CD4-positive, alpha-beta T cell (primary cell): ENCODE measurements at places on chromosomes 13 and 19.

- DNase-seq, result no peak
Observed at GRCh38 chr19:33627962-33628839, 6.4 kb downstream of the CHST8 start.

DNA sequence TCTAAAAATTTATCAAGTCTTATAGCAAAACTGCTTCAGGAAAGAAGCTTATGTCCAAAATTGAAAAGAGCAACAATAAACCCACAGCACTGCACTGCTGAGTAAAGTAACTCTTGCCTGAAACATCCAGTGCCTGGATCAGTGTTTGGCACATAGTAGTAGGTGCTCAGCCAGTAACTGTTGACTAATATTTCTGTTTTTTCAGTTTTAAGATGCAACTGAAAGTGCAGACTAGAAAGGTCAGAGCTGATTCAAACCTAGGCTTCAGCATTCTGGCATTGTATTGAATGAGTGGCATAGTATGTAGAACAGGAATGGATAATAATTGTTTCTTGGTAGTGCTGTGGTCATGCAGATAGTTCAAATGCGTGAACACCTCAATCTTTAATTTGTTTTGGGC is 67.6 kb downstream of the UBL3 start:
- DNase-seq, result no peak

- DNase-seq, result no peak
Observed at GRCh38 chr13:113740286-113740556, 18.8 kb upstream of the TMEM255B start.

DNA sequence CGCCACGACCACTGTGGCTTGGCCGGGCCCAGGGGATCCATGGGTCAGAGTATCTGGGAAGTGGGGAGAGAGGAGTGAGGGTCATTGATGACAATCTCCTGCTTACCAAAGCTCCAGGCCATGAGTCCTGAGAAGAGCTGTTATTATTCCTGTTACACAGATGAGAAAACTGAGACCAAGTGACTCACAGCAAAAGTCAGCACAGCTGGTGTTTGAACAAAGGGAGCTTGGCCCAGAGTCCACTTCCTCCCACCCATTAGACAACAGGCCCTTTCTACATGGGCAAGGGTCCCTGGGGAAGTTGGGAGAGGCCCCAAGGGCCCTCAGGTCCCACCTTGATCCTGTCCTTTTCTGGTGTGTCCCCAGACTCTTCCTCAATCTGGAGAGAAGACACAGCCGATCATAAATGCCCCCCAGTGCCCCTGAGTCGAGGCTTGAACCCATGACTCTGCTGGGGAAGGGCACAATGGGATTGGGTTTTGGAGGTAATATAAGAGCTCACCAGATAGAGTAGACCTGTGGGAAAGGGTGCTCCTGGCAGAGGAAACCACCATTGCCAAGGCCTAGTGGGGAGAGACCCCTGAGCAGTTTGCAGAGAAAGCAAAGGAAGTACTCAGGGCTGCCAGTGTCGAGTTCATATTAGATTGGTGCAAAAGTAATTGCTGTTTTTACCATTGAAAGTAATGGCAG is 6.8 kb downstream of the FUT6 start:
- DNase-seq, result no peak

DNA sequence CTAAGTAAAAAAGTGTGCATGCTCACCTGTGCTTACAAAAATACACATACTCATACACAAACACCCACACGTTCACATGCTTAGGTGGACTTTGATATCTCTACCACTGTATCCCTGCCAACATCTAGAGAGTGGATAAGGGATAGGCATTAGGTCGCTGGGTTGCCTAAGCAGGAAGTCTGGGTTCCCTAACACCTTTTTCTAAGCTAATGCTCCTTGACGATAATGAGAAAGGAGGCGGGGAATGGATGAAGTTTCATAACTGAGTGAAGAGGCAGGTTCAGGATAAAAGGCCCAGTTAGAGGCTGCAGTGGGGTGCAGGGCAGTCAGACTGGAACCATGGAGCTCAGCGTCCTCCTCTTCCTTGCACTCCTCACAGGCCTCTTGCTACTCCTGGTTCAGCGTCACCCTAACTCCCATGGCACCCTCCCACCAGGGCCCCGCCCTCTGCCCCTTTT is 41.9 kb upstream of the CYP2A7 start:
- no peak for DNase-seq

- no peak for DNase-seq
Observed at GRCh38 chr13:25042151-25042865, 53.6 kb upstream of the PABPC3 start.

- no peak for DNase-seq
Observed at GRCh38 chr13:110539894-110540293, 21.6 kb downstream of the RAB20 start.

- no peak for DNase-seq
Observed at GRCh38 chr13:69069554-69070133, 1038.0 kb upstream of the ATXN8OS start.

GRCh38 chr19:45276284-45276687 is 25.2 kb downstream of the MARK4 start:
- no peak for DNase-seq

- DNase-seq, result no peak
Observed at GRCh38 chr19:51002542-51003311, 1.3 kb upstream of the KLK8 start.

GRCh38 chr19:4567584-4568071 is 8.1 kb upstream of the SEMA6B start:
- DNase-seq, result peak; percentile 50

DNA sequence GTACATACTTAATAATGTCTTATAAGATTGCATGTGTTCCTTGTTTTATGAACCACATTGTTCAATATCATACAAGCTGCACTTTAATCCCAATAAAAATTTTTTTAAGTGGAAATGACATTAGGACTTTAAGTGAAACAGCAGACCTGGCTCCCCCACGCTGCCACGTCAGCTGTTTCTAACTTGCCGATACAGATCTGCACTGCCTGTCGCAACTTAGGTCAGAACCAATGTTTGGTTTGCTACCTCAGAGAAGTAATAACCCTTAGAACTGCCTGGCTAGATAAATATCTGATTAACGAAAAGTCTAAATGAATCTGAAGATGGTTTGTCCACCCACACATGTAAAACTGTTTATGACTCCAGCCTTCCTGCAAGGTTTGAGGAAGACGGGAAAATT is 327.5 kb upstream of the DACH1 start:
- DNase-seq, result no peak

- no peak for DNase-seq
Observed at GRCh38 chr13:20713014-20713376, 9.5 kb downstream of the IL17D start.

- DNase-seq, result no peak
Observed at GRCh38 chr19:11268783-11269267, 6.5 kb upstream of the DOCK6 start.

DNA sequence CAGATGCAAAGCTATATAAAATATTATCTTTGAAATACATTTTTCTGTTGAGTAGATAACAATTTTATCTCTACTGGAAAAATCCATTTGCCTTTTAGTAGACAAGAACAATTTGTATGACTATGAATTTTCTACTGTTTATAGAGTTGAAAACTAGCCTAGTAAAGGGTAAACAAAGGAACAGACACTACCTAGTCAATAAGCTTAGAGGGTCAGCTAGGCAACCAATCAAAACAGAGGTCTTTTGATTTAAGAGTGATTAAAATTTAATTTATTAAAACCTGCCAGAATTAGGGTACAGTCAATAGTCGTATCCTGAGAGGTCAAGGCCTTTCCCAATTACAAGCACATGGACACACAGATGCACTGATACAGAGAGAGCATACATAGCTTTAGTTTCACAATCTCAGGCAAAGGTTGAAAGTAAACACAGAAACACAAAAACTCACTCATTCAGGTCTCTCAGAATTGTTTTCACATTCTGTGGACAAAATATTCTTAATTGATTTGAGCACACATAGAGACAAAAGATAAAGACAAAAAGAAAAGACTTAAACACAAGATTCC is 24.5 kb upstream of the GPC6 start:
- no peak for DNase-seq

DNA sequence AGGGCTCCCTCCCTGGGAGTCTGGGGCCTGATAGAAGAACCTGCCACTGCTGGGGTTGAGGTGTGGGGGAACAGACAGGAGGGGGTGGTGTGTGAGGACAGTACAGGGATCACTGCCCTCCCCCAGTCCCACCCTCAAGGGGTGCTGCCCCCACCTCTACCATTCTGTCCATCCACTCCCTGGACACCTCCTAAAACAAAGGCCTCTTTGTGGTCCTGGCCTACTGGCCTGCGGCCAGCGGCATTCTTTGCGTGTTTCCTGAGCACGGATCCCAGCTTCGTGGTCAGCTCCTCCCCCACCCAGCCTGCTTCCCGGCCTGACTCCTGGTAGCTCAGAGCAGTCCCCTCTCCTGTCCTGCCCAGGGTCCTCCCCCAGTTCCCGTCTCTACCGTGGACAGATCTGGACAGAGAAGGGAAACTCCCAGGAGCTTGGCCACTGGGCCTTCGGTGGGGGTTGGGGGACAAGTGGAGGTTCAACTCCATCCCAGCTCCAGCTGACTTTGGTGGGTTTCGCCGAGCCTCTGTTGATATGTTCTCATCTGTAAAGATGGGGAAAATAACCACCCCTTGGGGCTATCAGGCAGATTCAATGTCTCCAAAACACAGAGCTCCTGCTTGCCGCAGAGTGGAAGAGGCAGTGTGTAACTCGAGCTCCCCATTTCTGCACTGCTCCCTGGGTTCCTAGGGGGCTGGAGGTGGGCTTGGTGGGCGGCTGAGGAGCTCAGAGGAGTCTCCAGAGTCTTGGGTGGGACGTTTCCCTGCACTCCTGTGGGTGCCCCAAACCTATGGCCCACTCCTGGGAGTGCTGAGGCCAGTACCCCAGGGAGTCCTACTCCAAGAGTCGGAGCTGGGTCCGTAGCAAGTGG is 48.7 kb downstream of the LYL1 start:
- DNase-seq, result no peak

- no peak for DNase-seq
Observed at GRCh38 chr13:37995092-37995491, 125.5 kb upstream of the TRPC4 start.

DNA sequence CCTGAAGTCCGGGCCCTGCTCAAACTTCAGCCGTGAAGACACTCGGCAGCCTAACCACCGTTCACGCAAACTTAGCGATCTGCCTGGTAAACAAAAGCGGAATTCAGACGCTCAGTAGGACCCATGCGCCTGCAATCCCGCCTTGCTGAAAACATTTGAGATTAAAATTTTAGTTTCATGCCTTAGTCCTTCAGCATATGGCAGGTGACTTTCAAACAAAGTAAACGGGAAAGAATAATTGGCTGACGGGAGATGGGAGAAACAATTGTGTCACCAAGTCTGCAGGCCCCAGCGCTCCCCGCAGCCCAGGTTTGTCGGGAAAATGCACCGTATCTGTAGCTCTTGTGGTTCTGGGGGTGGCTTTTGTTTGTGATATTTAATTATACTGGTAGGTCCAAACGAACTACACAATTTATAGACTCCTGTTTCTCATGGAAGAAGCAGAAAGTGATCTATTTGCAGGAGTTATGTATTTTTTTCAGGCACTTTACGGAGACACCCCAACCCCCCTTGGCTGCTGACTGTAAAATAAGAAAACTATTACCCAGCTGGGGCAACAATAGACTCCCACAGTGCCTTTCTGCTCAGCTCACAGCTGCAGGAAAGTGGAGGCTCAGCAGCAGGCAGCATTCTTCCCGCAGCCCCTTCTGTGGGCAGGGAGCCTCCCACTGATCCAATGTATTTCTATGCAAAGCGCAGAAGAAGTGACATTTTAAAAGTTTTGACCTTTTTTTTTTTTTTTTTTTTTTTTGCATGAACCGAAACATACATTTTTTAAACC is 94.8 kb downstream of the SOX1 start:
- DNase-seq, result no peak

DNA sequence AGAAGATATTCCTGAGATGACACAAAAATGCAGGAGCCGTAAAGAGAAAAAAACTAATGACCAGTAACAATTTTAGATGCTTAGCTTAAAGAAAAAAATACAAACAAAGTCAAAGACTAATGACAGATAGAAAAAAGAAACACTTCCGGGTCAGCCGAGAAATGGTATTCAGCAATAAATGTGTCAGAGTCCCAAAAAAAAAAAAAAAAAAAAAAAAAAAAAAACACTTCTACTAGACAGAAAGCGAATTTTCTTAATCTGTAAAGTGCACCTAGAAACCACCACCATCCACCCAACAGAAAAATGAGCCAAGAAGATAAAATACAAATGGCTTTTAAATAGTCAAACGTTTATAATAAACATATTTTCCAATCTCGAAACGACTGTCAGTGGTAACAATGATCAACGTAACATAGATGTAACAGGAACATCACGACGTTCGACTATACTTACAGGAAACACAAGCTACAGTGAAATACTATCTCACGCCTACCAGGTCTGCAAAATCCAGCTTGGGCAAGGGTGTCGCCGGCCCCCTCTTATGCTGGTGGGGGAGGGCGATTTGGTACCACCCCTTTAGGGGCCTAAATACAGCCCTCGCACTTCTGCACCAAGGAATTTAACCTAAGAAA is 10.6 kb downstream of the ABHD17A start:
- DNase-seq, result no peak

DNA sequence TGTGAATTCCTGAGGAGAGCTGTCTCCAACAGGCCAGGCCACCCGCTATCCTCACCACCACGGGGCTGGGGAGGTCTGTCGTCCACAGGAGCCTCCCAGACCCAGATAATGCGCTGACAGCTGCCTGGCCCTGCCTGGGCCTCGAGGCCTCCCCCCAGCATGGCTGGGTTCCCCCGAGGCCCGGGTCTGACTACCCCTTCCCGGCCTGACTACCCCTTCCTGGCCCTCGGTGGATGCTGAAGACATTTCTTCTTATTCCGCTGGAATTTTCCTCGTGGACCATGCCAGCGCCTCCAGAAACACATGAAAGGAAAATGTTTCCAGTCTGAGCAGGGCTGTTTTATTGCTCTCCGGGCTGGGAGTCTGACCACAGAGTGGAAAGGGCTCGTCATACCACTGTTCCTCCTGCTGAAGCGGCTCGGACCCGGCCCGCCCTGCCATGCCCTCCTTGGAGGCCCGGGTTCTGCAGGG is 16.8 kb upstream of the COMP start:
- no peak for DNase-seq

DNA sequence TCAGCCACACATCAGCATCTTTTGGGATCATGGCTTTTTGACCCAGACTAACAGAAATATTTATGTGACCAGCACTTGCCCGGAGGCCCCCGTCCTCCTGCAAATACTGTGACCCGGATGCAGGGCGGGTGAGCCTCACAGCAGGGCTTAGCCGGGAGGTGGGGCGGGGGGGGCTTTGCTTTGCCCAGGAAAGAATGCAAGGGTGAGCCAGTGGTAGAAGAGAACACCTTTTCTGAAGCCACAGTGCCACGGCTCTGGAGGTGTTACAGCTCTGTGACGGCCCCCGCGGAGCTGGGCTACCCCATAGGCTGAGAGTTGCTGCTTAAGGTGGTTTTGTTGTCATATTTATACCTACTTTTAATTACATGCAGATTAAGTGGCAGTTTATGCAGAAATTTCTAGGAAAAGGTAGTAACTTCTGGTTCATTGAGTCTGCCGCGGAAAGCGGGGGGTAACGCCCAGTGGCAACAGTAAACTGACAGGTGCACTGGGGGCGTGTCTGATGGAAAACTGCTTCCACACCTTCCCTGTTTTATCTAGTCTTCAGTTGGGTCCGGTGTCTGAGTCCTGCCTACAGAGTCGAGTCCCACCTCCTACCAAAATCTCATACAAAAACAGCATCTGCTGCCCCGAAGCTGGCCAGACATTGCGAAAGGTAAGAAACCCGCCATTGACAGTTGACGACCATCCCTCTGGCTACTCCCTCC is 187.9 kb downstream of the TEX29 start:
- no peak for DNase-seq

GRCh38 chr13:29676941-29677452 is 81.5 kb upstream of the SLC7A1 start:
- DNase-seq, result no peak
